Mesenteric fat pad (tissue), 1 donor: ENCODE measurements at places on chromosomes 1 and 21. TPM values are rescaled to one million over a fixed set of nuclear protein-coding genes. Genes with fewer than 3 reads are reported as not detected.
A peak's percentile ranks its signal among the peaks of the same experiment; 100 is the strongest.

Gene CAPN2
- total RNA-seq: 190 TPM

Gene OLIG2
- not detected for total RNA-seq

Gene CLCA4
- total RNA-seq: not detected

Gene KAZN
- total RNA-seq: 26.9 TPM

Gene TMEM61
- not detected for total RNA-seq

Gene WDR26
- 100 TPM for total RNA-seq

GRCh38 chr1:57013522-57013921, 47.7 kb upstream of the C8B start:
- DNase-seq: no peak

DNA sequence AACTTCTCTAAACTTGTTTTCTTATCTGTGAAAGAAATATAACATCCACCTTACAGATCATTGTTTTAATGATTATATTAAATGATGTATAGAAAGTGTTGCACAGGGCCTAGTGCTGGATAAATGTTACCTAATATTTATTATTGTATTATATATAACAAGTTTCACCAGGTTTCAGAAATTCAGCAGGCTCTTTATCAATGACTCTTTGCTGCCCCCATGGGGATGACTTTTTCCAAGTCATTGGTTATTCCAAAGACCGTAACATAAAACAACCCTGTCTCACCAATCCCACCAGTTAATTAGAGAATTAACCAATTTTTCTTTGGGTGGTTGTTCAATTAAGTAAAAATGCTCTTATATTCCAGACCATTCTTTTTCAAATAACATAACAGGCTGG, 7.3 kb upstream of the DEDD start:
- no peak for DNase-seq

- peak; percentile 67 for DNase-seq
These were observed 3.2 kb downstream of the RHOC start for GRCh38 chr1:112703706-112704105.

GRCh38 chr1:206001476-206001888, 1.7 kb downstream of the RAB7B start:
- peak; percentile 85 for DNase-seq

GRCh38 chr1:236639686-236640085, 35.4 kb upstream of the HEATR1 start:
- no peak for DNase-seq

GRCh38 chr1:207431508-207431907, 22.6 kb upstream of the CR2 start:
- DNase-seq: no peak

DNA sequence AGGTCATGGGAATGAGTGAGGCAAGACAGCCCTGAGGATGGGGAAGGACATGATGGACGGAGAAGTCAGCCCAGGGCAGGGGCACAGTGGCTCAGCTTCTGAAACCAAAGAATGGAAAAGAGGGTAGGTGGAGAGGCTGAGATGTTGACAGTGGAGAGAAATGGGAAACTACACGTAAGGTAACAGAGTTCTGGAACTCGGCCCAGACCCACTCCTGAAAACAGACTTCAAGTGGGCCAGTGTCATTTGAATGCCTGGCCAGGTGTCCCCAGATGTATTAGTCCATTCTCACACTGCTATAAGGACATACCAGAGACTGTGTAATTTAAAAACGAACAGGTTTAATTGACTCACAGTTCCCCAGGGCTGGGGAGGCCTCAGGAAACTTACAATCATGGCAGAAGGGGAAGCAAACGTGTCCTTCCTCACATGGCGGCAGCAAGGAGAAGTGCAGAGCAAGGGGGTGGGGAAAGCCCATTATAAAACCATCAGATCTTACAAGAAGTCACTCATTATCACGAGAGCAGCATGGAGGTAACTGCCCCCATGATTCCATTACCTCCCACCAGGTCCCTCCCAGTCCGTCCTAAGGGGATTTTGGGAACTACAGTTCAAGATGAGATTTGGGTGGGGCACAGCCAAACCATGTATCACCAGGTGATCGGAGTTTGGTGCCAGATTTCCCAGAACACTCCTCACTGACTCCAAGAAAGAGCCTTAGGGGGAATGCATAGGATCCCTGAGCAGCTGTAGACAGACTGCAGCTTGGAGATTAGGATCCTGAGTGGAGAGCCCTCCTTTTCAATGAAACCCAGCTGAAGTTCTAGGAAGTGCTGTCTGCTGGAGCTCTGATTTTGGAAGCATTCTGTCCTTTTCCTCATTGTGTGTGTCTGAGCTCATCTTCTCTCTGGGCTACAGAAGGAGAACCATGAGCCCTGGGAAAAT, 40.3 kb downstream of the FHAD1 start:
- peak; percentile 53 for DNase-seq

GRCh38 chr1:164971921-164972415, 384.5 kb downstream of the LMX1A start:
- DNase-seq: no peak

DNA sequence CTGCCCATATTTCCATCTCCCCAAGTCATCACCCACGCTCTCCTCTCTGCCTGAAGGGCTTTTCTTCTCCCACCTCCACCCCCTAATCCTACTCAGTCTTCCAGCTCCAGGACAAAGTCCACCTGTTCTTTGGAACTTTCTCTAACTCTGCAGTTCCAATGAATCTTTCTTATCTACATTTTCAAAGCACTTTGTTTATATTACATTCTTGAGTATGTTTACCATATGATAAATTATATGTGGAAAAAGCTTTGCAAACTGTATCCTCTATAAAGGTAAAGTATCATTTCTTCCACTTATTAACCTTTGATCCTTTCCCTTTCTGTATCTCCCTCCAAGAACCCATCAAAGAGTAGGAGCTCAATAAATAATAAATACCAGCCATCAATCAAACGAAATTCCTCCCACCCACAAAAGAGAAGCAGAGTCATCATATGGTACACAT, 39.7 kb downstream of the TTC13 start:
- no peak for DNase-seq

- no peak for DNase-seq
These were observed 39.5 kb upstream of the DIPK1A start for GRCh38 chr1:93000751-93001175.

GRCh38 chr21:29704719-29705118, 235.1 kb downstream of the GRIK1 start:
- no peak for DNase-seq

- no peak for DNase-seq
These were observed 917 bp downstream of the KIAA0040 start for GRCh38 chr1:175191659-175192058.

GRCh38 chr1:198497326-198498102, 43.0 kb downstream of the ATP6V1G3 start:
- no peak for DNase-seq

DNA sequence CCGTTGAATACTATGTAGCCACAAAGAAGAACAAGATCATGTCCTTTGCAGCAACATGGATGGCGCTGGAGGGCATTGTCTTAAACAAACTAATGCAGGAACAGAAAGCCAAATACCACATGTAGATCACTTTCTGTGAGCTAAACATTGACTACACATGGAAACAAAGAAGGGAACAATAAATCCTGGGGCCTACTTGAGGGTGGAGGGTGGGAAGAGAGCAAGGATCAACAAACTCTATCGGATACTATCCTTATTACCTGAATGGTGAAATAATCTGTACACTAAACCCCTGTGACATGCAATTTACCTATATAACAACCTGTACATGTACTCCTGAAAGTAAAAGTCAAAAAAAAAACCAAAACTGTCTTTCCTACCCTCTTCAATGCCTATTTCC, 40.8 kb upstream of the CD55 start:
- no peak for DNase-seq

DNA sequence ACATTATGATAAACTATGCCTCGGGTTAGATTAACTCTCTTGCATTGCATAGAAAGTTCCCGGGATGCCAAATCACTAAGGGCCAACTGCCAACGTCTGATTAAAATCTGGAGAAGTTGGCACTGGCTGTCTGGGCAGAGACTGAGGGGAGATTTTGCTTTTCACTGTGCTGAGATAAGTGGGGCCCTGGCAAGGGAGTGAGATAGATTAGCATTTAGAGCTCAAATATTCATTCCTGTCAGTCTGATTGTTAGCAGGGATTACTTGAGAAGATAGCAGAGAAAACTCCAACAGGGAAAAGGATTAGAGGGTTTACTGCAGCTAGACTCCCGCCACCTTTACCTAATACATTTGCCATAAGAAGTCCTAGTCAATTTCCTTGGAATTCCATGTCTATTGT, 714.1 kb upstream of the CHRM3 start:
- DNase-seq: no peak

GRCh38 chr1:29029667-29030066, 94.0 kb downstream of the TMEM200B start:
- DNase-seq: no peak

DNA sequence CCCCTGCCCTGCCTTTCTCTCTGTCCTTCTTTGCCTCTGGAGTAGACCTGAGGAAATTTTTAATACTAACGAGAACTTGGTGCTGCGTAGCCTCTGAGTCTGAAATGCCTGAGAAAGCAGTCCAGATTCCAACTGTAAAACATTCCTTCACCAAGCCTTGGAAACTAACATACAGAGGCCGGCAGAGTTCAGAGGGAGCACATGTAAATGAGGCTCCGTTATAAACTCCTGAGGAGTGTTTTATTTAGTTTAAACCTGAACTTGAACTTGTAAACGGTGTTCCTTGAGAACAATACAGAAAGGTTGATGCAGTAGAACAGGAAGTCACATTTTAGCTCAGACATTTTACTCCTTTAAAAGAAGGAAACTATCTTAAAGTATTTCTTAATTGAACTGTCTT, 280.7 kb downstream of the TM2D1 start:
- no peak for DNase-seq
